ENCODE measurements at places on chromosomes 4 and X.

- DNase-seq: no peak
Observed at GRCh38 chrX:134990801-134991481, at the start of gene SMIM10. TSS of gene SMIM10 (plus strand) at chrX:134990991. CDS start at chrX:134991096, 105 bp downstream.

- no peak for DNase-seq
Observed at GRCh38 chr4:143288171-143288570, 48.5 kb upstream of the GAB1 start.

DNA sequence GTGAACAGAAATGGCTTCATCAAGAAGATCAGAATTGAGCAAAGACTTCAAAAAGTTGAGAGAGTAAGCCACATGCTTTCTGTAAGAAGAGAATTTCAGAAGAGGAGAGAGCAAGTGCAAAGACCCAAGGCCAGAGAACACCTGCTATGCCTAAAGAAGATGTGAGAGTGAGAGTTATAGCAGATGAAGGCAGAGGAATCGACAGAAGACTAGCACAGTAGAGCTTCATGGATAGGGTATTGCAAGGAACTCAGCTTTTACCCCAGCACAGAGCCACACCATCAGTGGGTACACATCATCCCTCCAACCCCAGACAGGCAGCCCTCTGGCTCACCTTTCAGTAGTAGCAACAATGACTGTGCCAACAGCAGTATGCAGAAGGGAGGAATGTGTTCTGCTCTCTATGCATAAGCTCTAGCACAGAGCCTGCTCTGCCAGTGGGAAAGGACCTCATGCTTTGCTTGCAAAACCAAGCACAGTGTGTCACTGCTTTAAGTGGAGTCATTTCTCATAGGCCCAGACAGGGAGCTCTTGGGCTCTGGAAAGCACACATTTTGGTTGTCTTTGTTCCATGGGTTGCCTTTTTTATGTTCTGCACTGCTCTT, 318.6 kb downstream of the NAF1 start:
- no peak for DNase-seq

DNA sequence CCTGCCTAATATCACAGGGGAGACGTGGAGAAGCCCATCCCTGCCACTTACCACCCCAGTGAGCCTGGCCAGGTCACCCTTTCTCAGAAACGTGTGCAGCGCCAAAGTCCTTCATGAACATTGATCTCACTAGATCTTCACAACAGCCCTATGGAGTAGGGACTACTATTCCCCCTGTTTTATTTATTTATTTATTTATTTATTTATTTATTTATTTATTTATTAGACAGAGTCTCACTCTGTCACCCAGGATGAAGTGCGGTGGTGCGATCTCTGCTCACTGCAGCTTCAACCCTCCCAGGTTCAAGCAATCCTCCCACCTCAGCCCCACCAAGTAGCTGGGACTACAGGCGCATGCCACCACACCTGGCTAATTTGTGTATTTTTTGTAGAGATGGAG, 61.8 kb downstream of the PPP2R2C start:
- DNase-seq: no peak

DNA sequence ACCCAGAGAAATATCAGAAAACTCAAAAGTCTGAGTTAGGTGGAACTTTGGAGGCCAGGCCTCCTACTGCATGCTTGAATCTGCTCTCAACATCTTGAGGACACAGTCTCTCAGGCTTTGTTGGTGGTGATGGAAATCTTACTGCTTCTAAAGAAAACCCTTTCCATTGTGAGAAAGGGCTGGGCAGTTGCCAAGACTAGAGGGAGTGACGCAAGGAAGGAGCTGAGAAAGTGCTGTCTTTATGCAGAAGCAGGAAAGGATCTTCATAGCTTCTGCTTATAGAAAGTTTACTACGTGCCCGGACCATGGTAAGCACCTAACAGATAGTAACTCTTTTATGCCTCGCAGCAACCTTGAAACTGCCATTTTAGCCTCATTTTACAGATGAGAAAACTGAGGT, 2.4 kb upstream of the CRMP1 start:
- DNase-seq: no peak

DNA sequence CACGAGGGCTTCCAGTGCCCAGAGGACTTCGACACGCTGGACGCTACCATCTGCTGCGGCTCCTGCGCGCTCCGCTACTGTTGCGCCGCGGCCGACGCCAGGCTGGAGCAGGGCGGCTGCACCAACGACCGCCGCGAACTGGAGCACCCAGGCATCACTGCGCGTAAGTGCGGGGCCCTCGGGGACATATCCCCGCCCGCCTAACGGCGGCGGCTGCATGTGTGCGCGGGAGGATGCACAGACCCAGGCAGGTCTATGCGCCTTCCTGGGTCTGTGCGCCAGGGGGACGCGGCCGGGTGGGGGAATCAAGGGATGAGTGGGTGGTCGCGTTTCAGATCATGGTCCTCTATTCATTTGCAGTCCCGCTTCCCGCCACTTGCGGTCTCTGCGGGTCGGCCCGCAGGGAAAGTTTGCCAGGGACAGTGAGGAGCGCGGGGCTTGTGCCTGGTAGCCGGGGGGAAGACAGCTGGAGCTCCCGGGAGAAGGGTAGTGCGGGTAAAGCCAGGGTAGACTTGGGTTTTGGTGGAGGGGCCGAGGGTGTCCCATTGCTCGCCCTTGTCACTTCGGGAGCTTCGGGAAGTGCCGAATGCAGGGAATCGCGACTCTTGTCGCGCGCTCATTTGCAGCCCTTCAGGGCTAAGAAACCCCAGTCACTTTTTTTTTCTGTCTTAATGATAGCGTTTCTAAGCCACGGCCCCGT, 1.0 kb downstream of the SHISA3 start:
- no peak for DNase-seq

All from stimulated activated CD8-positive, alpha-beta memory T cell treated with anti-CD3 and anti-CD28 coated beads, Interleukin-15, amount 100 ng/mL, for 4 hours (primary cell).